ENCODE measurements at places on chromosomes 13 and 19. TPM values are rescaled to one million over a fixed set of nuclear protein-coding genes. Genes with fewer than 3 reads are reported as not detected.

DHPS gene
- total RNA-seq = 66.4 TPM

C19orf18 gene
- not detected for total RNA-seq

BLOC1S3 gene
- total RNA-seq = 5.9 TPM

ZFP28 gene
- total RNA-seq = 5.5 TPM

ACER1 gene
- total RNA-seq = not detected
